ENCODE measurements at places on chromosomes 5 and 9.

- DNase-seq = no peak
Measured at GRCh38 chr5:122114501-122114900, 14.8 kb upstream of the ZNF474 start.

- peak; percentile 16 for DNase-seq
Measured at GRCh38 chr5:16550316-16550952, 66.4 kb downstream of the RETREG1 start.

DNA sequence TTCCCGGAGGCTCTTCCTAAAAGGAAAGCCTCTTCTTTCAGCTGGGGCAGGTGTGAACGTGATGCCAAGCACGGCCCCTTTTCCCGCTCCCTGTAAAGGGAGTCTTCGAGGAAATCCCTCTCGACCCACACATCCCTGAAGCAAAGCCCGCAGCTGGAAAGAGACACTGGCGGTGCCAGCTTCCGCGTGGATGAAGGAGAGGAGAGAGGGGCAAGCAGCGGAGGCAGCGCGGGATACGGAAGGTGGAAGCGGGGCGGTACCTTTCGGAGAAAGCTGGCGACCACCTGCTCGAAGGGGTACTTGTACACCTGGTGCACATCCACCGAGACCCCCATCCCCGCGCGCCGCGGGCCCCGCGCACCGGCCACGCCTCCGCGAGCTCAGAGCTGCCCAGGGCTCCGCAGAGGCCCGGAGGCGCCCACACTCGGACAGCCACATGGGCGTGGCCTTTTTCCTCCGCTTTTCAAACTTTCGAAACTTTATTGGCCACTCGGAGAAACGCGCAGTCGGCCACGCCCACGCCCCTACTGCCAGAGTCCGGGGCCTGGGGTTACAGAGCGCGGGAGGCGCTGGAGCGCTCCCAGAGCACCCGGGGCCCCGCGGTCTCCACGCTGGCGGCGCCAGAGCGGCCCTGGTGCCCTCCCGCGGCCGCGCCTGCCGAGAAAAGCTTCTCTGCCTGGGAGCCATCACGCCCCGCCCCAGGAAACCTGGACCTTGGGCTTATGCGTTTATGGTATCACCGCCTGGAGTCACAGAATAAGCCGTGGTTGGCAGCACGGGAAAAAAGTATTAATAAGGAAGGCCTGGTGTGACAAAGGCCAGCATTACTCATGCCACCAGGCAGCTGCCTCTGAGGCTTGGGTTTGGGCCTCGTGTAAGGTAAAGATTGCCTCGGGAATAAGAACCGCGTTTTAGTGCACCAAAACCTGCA lies at the start of gene PRELID2:
PRELID2 (minus strand) TSS at position 426 of the 931 bp plus-strand sequence; CDS start at position 335, 91 bp downstream.
- peak; percentile 46 for DNase-seq

GRCh38 chr5:118984602-118985001 lies 3.7 kb downstream of the DTWD2 start:
- no peak for DNase-seq

DNA sequence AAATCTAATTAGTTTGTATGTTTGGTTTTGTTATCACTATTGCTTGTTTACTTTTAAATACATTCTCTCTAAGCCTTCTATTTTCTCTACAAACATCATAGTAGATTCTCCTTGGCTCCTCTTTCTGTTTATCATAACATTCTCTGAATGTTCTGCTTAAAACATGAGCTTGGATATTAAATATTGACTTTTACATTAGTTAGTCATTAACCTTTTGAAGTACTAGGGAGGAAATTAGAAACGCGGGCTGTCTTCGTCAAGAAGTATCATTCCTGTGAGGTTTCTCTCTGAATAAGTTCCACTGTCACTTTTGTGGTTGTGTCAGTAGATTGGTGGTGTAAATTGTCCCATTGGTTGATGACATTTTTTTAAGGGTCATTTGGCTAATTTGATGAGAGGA lies 821.5 kb downstream of the EFNA5 start:
- DNase-seq = no peak

- no peak for DNase-seq
Measured at GRCh38 chr9:36827593-36827992, 206.5 kb downstream of the PAX5 start.

GRCh38 chr5:39757131-39757530 lies 332.4 kb upstream of the DAB2 start:
- no peak for DNase-seq

- DNase-seq = no peak
Measured at GRCh38 chr9:77166193-77166592, 11.1 kb upstream of the VPS13A start.

GRCh38 chr9:116154976-116155697 lies 1.5 kb downstream of the PAPPA start:
- no peak for DNase-seq

DNA sequence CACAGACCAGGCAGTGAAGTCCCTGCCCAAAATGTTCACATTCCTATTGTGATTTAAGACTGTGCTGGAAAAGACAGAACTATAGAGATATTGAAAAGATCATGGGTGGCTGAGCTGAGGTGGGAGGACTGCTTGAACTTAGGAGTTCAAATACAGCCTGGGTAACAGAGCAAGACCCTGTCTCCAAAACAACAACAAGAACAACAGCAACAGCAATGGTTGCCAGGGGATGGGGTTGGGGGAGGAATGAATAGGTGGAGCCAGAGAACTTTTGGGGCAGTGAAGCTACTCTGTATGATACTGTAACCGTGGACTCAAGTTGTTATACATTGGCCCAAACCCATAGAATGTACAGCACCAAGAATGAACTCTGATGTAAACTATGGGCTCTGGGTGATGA lies 88.2 kb downstream of the DCP2 start:
- no peak for DNase-seq

DNA sequence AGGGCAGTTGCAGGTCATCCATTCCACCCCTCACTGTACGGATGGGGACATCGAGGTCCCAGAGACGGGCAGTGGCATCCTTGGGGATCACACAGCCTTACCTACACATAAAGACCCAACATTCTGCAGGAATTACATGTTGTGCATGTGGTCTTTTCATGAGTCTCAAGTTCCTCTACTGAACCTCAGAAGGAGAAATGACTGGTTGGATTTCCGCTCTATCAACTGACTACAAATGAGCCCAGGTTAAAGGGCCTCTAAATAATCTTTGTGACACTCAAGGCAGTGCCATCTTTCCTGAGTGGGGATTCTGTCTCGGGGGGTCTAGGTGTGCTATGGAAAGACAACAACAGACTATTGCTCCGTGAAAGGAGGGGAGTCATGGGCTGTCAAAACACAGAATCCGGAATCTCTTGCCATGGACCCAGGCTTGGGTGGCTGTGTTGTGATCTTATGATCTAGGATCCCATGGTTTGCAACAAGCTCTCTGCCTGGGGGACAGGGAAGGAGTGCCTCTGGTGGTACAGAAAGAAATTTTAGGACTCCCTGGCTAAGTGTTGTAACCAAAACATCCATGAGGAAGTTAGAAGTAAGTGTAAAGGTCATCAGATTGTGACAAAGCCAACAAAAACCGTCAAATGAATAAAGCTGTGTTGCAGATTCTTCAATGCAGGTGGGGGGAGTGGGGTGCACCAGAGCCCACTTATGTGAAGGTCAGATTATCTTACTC lies 1.9 kb upstream of the SLC31A2 start:
- no peak for DNase-seq

GRCh38 chr9:113302792-113303418 lies at the start of gene RNF183:
Gene RNF183 (minus strand): TSS chr9:113303376. CDS start chr9:113298184, 5,192 bp downstream.
- no peak for DNase-seq

- DNase-seq = no peak
Measured at GRCh38 chr5:15790446-15791018, 290.6 kb downstream of the FBXL7 start.

DNA sequence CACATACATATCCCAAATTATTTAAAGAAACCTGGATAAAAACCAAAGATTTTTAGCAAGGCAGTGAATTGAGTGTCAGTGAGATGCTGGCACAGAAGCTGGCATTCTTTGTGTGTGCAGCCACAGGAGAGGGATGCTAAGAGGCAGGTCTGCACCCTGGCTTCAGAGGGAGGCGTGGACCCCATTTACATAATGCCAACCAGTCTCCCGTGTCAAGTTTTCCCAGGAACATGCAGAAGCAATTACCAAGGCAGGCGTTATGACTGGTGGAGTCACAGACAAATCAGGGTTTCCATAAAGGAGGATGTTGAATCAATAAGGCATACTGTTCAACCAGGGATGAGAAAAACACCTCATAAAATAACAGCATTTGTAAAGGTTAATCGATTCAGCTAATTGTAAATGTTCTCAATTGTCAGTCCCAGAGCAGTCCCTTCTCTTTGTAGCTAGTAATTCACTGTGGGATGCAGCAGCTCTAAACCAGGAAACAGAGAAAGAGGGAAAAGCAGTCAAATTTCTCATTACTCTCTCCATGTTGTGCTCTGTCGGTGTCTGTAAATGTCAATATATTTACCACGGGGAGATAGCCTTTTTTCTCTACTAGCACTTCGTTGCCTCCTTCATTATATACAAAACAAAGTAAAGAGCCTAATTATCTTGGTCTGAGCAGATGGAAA lies 452.4 kb upstream of the GRAMD2B start:
- DNase-seq = no peak
